ENCODE measurements at places on chromosomes 13 and 19.

GRCh38 chr13:98539666-98540065, 37.2 kb downstream of the STK24 start:
- peaks cover 99% of the 10 kb centered on the region for H3K4me1 ChIP-seq
- H3K27ac ChIP-seq, result no peak overlapping the region
- no peaks in the 10 kb centered on the region for H3K27me3 ChIP-seq
- DNase-seq, result no peak
- peak overlapping the region; percentile 4 for H3K4me3 ChIP-seq

DNA sequence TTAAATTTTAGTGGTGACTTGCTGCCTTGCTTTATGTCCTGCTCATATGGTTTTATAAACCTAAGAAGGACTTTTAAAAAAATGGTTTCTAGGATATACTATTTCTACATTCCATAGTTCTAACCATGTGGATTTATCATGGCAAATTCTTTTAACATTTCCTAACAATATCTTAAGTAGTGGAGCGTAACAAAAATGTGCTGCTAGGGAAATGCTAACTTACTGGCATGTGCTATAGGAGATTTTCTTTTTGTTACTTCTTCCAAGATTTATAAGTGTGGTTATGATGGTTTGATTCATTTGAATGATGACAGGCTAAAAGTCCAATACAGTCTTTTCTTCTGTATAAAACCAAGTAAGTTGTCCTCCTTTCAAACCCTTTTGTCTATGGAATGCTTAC, 713.7 kb downstream of the SLITRK1 start:
- H3K27ac ChIP-seq, result no peak overlapping the region
- no peaks in the 10 kb centered on the region for H3K4me1 ChIP-seq
- no peaks in the 10 kb centered on the region for H3K36me3 ChIP-seq
- no peak overlapping the region for H3K4me3 ChIP-seq
- no peaks in the 10 kb centered on the region for H3K27me3 ChIP-seq

DNA sequence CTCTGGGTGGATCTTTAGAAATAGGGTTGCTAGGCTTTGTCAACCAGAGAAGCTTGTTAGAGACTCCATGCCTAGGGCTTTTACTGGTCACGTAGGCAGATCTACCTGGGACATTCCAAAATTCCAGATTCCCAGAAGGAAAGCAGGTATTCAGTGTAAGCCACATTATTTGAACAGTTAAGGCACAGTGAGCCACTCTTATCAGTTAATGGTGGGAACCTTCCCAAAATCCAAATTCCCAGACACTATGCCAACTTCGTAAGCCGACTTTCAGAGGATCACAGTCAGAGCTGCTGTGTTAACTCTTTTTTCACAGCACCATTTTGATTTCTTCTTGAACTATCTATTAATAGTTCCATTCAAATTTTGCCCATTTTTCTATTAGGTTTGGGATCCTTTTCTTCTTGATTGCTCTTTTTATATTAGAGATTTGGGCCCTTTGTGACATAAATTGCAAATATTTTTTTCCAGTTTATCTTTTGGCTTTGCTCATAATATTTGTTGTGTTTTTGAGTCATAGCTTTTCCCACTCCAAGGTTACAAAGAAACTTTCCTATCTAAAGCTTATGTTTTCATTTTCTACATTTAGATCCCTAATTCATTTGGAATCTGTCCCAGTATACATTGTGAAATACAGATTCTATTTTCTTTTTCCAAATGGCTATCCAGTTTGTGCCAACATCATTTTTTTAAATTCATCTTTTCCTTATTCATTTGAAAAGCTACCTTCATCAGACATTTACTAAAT, 77.3 kb downstream of the DHRS12 start:
- DNase-seq, result no peak
- H3K27me3 ChIP-seq, result no peaks in the 10 kb centered on the region
- H3K4me1 ChIP-seq, result no peaks in the 10 kb centered on the region
- H3K36me3 ChIP-seq, result peaks cover 4% of the 10 kb centered on the region
- no peak overlapping the region for H3K27ac ChIP-seq

- H3K4me1 ChIP-seq, result peaks cover 45% of the 10 kb centered on the region
- peaks cover 2% of the 10 kb centered on the region for H3K36me3 ChIP-seq
- H3K27me3 ChIP-seq, result no peaks in the 10 kb centered on the region
- H3K27ac ChIP-seq, result peak overlapping the region; percentile 13
- no peak for DNase-seq
- H3K4me3 ChIP-seq, result peak overlapping the region; percentile 2
These were observed 178.8 kb upstream of the RFC3 start for GRCh38 chr13:33639158-33639557.

DNA sequence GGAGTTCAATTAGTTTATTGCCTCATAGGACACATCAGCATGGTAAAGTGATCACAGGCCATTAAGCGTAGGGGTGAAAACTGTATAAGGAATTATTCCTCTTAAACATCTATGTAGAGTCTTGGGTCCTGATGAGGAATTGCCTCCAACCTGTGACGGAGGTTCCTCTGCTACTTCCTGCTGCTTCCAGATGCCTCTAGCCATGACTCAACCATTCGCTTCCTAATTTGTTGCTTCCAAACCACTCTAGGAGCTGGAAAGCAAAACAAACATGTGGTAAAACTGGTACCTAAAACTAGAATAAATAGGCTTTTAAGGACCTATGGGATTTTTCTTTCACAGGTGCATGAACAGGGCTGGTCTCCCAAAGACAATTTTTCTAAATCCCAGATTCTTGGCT, 253.8 kb downstream of the KLF12 start:
- H3K27me3 ChIP-seq, result no peaks in the 10 kb centered on the region
- H3K36me3 ChIP-seq, result peaks cover 9% of the 10 kb centered on the region
- H3K4me1 ChIP-seq, result peaks cover 15% of the 10 kb centered on the region
- DNase-seq, result no peak

GRCh38 chr19:42440357-42441048, 2.2 kb downstream of the CXCL17 start:
- peaks cover 23% of the 10 kb centered on the region for H3K4me1 ChIP-seq
- no peak overlapping the region for H3K27ac ChIP-seq
- H3K36me3 ChIP-seq, result no peaks in the 10 kb centered on the region

DNA sequence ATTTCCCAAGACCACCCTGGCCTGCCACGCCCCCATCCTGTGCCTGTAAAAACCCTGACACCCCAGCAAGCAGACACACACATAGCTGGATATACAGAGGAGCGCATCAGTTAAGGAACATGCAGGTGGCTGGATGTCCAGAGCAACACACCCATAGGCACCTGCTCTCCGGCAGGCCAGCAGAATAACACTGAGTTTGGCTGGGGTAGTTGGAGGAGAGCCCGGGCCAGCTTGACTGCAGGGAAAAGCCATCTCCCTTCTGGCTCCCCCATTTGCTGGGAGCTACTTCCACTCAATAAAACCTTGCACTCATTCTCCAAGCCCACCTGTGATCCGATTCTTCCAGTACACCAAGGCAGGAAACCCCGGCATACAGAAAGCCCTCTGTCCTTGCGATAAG, 8.9 kb downstream of the RASL11A start:
- no peak overlapping the region for H3K4me3 ChIP-seq
- DNase-seq, result no peak
- H3K4me1 ChIP-seq, result no peaks in the 10 kb centered on the region
- peaks cover 5% of the 10 kb centered on the region for H3K27me3 ChIP-seq

- peaks cover 5% of the 10 kb centered on the region for H3K4me1 ChIP-seq
- no peaks in the 10 kb centered on the region for H3K27me3 ChIP-seq
- no peak overlapping the region for H3K27ac ChIP-seq
- peak overlapping the region; percentile 82 for H3K4me3 ChIP-seq
These were observed 30.4 kb upstream of the GRTP1 start for GRCh38 chr13:113394339-113394640.

- H3K27me3 ChIP-seq, result no peaks in the 10 kb centered on the region
- no peaks in the 10 kb centered on the region for H3K4me1 ChIP-seq
- H3K36me3 ChIP-seq, result no peaks in the 10 kb centered on the region
- no peak for DNase-seq
These were observed 1306.0 kb upstream of the SLC10A2 start for GRCh38 chr13:104372095-104372655.

DNA sequence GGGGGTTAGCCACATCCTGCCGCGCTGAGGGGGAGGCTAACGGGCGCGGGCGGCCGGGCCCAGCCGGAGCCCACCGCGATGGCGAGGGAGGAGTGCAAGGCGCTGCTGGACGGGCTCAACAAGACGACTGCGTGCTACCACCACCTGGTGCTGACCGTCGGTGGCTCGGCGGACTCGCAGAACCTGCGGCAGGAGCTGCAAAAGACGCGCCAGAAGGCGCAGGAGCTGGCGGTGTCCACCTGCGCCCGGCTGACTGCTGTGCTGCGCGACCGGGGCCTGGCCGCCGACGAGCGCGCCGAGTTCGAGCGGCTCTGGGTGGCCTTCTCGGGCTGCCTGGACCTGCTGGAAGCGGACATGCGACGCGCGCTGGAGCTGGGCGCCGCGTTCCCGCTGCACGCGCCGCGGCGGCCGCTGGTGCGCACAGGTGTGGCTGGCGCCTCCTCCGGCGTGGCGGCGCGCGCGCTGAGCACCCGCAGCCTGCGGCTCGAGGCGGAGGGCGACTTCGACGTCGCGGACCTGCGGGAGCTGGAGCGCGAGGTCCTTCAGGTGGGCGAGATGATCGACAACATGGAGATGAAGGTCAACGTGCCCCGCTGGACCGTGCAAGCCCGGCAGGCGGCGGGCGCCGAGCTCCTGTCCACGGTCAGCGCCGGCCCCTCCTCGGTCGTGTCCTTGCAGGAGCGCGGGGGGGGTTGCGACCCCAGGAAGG, 692 bp downstream of the RGS9BP start:
- no peak overlapping the region for H3K27ac ChIP-seq
- peaks cover 6% of the 10 kb centered on the region for H3K36me3 ChIP-seq
- peak; percentile 29 for DNase-seq
- H3K27me3 ChIP-seq, result peaks cover 14% of the 10 kb centered on the region

- no peak for DNase-seq
- no peaks in the 10 kb centered on the region for H3K27me3 ChIP-seq
- H3K36me3 ChIP-seq, result peaks cover 8% of the 10 kb centered on the region
- H3K4me1 ChIP-seq, result peaks cover 78% of the 10 kb centered on the region
These were observed 20.4 kb downstream of the MYCBP2 start for GRCh38 chr13:77306458-77306857.

- H3K36me3 ChIP-seq, result no peaks in the 10 kb centered on the region
- no peak for DNase-seq
- no peaks in the 10 kb centered on the region for H3K27me3 ChIP-seq
- H3K27ac ChIP-seq, result no peak overlapping the region
- H3K4me3 ChIP-seq, result no peak overlapping the region
- no peaks in the 10 kb centered on the region for H3K4me1 ChIP-seq
These were observed 131.5 kb upstream of the SPACA7 start for GRCh38 chr13:112244495-112245177.

- DNase-seq, result no peak
- H3K4me3 ChIP-seq, result no peak overlapping the region
- H3K27ac ChIP-seq, result no peak overlapping the region
- H3K27me3 ChIP-seq, result no peaks in the 10 kb centered on the region
- no peaks in the 10 kb centered on the region for H3K4me1 ChIP-seq
- peaks cover under 1% of the 10 kb centered on the region for H3K36me3 ChIP-seq
These were observed 13.1 kb upstream of the ADPRHL1 start for GRCh38 chr13:113466383-113466782.

DNA sequence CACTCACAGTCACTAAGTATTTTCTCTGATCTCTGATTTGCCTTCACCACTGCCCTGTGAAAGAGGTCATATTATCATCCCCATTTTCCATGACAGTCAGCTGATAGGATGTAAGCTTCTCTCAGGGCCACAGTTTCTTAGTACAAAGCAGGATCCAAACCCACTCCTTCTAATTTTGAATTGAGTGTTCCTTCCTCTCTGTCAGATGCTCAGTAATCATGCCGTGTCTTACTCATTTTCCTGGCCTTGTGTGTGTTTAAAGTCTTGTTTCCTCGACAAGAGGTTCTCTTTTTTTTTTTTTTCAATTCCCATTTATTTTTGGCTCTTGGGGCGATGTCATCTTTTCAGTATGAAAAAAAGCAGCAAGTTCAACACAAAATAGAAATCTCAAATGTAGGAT, 72.3 kb downstream of the NAA16 start:
- no peak overlapping the region for H3K4me3 ChIP-seq
- DNase-seq, result no peak
- peaks cover 11% of the 10 kb centered on the region for H3K4me1 ChIP-seq
- H3K27ac ChIP-seq, result peak overlapping the region; percentile 61

DNA sequence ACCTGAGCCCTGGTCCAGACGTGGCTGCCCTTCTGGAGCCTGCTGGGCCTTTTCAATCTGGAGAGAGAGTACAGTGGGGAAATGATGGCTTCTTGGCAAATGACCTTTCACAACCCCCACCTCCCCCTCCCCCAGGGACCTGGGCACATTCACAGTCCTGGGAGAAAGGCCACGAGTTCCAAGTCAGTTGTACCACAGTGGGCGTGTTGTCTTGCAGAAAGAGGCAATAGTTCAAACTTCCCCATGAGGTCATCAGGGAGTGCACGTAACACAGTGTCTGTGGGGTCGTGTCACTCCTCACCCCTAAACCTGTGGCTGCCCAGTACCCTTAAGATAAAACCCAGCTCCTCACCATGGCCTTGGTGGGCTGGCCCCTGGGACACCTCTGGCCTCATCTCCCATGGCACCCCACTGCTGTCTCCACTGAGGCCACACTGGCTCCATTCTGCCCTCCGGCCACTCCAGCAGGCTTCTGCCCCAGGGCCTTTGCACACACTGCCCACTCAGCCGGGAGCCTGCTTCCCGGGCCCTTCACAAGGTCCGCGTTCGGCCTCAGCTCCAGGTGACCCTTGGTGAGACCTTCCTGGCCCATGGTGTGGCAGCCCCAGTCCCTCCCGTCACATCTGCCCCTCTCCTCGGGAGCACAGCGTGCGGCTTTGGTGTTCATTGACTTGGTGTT, 13.3 kb downstream of the PLIN4 start:
- no peak overlapping the region for H3K4me3 ChIP-seq
- no peaks in the 10 kb centered on the region for H3K27me3 ChIP-seq
- no peak overlapping the region for H3K27ac ChIP-seq
- no peak for DNase-seq
- peaks cover 7% of the 10 kb centered on the region for H3K4me1 ChIP-seq

GRCh38 chr13:109565877-109566276, 220.5 kb downstream of the IRS2 start:
- H3K4me1 ChIP-seq, result peaks cover 9% of the 10 kb centered on the region
- no peak overlapping the region for H3K27ac ChIP-seq
- DNase-seq, result no peak
- no peaks in the 10 kb centered on the region for H3K27me3 ChIP-seq

DNA sequence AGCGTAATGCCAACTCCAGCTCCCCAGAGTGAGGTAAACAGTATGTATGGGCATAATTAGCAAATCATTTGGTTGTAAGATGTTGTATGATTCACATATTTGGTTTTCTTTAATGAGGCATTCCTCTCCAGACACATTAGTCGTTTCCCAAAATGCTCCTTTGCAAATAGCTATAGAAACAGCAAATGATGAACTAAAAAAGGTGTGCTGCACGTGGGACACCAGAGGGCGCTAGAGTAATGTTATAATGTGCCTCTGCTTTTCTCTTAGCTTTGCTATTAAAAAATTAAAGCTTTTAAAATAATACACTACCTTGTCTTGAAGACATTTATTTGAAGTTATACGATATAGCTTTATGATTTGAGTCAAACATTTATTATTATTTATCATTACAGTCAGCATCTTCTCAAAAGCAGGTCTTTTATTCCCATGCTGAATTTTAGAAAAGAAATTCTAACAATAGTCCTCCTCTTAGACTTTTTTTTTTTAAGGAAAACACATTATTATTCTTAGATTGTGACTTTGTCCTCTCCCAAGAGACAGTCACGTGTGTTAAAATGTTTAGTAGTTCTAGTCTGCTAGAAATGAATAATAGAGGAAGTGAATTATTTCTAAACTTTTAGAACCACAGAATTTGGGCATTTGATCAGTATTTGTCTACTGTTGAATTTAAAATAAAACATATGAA, 121.6 kb upstream of the FRY start:
- H3K4me3 ChIP-seq, result no peak overlapping the region
- H3K36me3 ChIP-seq, result no peaks in the 10 kb centered on the region
- peak; percentile 47 for DNase-seq

GRCh38 chr13:79392882-79393563, 13.0 kb downstream of the RBM26 start:
- peak; percentile 37 for DNase-seq
- peaks cover 74% of the 10 kb centered on the region for H3K4me1 ChIP-seq
- H3K27ac ChIP-seq, result peak overlapping the region; percentile 81
- H3K4me3 ChIP-seq, result peak overlapping the region; percentile 67
